ENCODE measurements at places on chromosomes 2 and 18.
A peak's percentile ranks its signal among the peaks of the same experiment; 100 is the strongest.

DNA sequence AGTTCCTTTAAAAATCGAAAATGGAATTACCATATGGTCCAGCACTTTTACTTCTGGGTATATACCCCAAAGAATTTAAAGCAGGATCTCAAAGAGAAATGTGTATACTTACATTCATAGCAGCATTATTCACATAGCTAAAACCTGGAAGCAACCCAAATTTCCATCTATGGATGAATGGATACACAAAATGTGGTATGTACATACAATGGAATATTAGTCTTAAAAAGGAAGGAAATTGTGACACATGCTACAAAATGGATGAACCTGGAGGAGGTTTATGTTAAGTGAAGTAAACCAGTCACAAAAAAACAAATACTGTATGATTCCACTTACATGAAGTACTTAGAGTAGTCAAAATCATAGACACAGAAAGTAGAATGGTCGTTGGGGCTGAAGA lies 147.9 kb upstream of the LTBP1 start:
- DNase-seq: no peak

GRCh38 chr2:119662297-119662696 lies 16.7 kb upstream of the TMEM177 start:
- no peak for DNase-seq

DNA sequence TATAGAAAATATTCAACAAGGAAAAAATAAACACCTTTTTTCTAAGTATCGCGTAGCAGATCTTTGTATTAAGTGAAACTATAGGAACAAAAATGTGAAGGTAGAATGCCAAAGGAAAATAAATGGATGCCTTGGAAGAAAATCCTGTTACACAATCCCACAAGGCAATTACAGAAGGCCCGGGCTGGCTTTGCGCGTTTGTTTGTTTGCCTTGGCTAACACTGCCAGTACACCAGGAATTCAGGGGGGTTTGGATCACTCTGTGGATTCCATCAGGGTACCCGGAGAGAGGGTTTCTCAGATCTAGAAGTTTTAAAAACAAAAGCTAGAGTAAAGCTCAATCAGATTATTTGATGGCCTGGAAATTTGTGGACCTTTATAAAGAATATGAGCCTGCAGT lies 478.3 kb downstream of the FBXO15 start:
- no peak for DNase-seq

DNA sequence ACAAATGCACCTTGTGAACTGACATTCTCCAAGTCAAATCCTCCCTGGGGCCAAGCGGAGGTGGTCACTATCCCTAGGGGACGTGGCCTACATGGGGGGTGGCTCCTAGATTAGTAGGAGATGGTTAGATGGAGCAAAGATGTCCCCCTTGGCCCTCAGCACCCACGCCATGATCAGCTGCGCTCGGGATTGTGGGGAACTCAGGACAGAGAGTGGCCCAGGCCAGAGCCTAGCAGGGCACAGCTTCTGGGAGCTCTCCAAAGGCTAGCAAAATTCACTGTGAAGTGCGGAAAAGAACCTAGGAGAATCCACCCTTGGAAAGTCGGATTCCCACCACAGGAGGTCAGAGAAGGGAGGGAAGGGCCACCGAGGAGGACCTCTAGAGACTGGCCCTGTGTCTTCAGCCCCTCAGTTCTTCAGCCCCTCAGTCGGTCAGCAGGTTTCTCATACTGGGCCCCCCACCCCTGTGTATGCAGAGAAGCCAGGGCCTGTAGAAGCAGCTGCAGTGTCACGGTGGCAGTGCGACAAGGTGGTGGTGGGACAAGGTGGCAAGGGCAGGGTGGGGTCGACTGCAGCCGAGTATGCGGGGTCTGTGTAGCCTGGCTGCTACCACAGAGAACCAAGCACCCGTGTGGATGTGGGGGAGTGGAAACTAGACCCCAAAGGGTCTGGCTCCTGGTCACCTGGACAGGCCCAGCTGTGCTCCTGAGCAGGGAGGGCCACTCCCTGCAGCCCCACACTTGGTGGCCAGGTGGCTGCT lies 18.4 kb downstream of the GPR55 start:
- DNase-seq: no peak

DNA sequence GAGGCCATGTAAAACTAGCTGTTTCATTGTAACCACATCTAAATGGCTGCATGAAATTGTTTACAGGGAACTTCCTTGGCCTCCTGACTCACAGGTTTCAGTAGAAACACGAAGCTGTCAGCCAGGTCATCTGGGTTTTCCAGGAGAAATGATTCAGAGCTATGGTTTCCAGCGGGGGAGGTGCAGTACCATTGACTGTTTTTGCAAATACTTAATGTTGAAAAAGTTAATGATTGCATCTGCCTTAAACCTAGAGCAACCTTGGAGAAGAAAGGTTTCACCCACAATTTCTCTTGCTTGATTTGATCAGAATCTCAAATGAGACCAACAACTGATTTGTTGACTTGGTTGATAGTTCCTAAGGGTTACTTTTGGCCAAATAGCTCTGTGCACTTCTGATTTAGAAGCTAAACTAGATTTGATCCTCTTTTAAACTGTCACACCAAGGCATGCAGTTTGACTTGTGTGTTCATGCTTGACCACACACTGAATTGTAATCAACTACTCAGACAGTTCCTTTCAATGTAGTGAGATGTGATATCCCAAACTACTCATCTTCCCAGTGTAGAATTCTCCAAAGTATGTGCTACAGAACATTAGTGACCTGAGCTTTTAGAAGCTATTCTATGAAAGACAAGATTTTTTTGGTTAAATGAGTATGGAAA lies 193.5 kb upstream of the CHST9 start:
- DNase-seq: no peak

DNA sequence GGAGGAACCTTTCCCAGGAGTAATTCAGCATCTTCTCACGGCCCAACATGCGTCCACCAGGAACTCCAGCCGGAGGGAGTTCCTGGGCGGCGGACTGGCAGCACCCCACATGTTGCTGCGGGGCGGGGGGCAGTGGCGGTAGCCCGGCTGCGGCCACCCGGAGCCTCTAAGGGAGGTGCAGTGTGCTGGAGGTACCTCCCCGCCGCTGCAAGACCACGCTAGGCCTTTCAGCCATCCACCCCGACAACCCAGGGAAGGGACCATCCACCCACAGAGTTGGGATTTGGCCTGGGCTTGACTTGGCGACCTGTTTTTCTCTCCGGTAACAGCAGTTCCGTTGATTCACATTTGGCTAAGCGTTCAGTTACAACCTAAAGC lies 625 bp downstream of the LYPD6 start:
- DNase-seq: no peak

DNA sequence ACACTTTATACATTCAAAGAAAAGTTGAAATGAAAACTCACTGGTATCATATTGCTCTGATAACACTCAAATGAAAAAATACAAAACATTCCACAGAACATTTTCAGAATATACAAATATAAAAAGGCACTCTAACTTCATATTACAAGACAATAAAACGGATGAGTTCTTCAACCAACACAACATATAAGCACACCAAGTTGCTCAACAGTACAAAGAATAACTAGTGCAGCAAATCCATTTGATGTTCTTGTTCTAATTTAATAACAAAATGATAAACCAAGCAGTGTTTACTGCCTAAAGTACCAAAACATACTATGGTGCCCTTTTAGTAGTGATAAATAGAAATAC lies 60.8 kb upstream of the PGAP1 start:
- DNase-seq: no peak

DNA sequence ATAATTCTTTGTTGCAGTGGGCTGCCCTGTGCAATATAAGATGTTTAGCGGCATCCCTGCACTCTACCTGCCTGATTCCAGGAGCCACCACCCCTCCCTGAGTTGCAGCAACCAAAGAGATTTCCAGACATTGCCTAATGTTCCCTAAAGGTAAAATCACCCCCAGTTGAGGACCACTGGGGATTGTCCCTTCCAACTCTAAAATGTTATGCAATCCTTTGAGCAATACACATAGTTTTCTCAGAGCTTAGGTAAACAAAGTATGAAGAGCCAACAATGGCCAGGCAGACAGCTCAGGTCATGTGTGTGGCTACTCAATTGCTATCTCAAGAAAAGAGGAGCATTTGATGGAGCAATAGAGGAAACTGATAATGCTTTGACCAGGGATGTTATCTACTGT lies 87.0 kb downstream of the XDH start:
- no peak for DNase-seq

- no peak for DNase-seq
These were observed 188.4 kb upstream of the GYPC start for GRCh38 chr2:126467367-126468054.

- no peak for DNase-seq
These were observed 20.0 kb upstream of the KYNU start for GRCh38 chr2:142857256-142858164.

DNA sequence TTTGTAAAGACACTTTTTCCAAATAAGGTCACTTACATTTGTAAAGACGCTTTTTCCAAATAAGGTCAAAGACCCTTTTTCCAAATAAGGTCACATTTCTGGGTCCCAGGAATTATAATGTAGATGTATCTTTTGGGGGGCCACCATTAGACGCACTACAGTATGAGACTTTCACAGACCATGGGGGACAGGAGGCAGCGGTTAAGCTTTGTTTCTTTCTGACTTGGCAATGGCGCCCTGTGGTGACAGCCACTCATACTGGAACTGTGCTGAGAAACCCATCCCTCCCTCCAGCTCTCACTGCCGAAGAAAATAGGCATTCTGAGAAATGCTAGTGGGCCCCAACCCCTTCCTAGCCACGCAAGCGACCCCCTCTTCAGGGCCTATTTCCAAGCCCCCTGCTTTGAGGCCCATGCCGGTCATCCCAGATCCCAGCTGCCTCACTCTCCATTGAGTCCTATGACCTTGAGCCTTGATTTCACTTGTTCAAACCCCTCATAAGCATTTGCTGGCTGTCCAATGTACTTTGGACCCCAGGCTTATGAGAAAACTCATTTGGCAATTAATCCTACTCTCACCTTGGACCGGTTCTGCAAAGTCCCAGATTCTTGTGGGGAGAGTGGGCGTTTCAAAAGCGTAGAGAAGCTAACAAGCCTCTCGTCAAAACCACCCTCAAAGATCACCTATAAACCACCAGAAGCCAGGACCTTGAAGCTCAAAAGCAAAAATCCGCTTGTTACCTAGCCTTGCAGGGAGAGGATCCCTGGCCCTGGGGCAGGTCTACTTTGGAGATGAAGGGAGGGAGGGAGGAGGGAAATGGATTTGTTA lies 11.3 kb upstream of the SPATA3 start:
- no peak for DNase-seq

GRCh38 chr2:227890495-227891079 lies 19.2 kb downstream of the DAW1 start:
- DNase-seq: peak; percentile 63

DNA sequence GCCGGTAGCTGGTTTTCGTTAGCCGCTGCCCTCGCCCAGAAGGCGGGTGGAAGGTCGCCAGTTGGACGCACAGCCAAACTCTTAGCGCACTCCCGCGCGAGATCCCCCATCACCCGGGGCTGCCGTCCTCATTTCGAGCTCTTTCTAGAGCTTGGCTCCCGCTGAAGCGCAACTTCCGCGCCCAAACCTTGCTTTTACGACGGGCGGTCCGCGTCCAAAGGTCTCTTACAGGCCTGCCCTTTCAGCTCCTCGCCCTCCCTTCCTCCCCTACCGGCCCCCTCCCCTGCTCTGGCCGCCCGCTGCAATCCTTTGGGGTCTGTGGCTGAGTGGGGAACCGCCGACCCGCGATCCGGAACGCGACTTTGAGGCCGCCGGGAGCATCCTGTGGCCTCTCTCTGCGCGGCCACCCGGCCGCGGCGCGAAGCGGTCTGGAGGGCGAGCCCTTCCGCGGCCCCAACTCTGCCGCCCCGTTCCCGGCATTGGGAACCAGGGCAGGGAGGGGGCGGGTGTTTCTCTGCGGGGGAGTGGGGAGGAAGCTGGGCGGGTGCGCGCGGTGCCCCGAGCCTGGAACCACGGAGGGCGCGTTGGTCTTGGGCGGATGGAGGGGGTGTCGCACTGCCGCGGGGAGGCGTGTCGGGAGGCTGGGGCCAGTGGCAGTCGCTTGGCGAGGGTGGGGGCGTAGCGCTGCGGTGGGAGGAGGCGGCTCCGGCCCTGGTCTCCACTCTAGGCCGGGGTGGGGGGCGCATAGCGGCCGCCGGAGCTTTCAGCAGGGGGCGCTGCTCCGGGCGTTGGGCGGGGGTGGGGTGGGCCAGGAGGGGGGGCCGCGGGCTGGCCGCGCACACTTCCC lies at the start of gene GDF7:
TSS of gene GDF7 (plus strand) at position 841 of the 847 bp plus-strand sequence. CDS start 96 bp downstream, outside the sequence.
- DNase-seq: no peak

GRCh38 chr2:188170356-188170755 lies 121.3 kb upstream of the GULP1 start:
- DNase-seq: no peak

GRCh38 chr2:1367601-1368000 lies 45.7 kb upstream of the TPO start:
- DNase-seq: no peak

DNA sequence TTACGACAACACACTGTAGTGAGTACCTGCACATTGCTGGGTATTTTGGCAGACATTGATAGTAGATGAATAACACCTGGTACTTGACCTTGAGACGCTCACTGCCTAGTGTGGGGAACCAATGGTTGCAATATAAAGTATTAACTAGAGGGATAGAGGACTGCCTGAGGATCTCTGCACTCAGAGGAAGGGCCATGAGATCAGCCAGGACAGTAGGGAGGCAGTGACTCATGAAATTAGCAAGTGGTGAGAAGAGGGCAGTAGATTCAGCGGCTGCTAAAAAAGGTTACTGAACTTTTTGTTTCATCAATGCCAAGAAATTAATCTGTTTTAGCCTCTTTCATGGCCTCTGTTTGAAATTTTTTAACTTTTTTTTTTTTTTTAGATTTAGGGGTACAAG lies 250.8 kb upstream of the TCF4 start:
- DNase-seq: no peak

DNA sequence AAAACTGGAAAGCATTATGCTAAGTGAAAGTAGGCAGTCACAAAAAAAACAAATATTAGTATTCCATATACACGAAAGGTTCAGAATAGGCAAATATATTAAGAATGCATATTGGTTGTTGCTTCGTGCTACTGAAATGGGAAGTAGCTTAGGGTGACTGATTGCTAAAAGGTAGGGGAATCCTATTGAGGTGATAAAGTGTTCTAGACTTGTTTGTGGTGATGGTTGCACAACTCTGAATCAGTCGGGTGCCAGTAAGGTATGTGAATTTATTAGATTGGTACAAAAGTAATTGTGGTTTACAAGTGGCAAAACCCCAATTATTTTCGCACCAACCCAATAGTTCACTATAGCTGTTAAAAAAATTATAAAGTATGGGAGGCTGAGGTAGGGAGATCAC lies 20.7 kb downstream of the USP34 start:
- no peak for DNase-seq

GRCh38 chr2:197219636-197220035 lies 90.9 kb downstream of the ANKRD44 start:
- DNase-seq: no peak

- DNase-seq: no peak
These were observed 63.3 kb downstream of the FBXO15 start for GRCh38 chr18:74084184-74084855.

GRCh38 chr18:23253630-23254029 lies 118.3 kb downstream of the CABLES1 start:
- DNase-seq: no peak

DNA sequence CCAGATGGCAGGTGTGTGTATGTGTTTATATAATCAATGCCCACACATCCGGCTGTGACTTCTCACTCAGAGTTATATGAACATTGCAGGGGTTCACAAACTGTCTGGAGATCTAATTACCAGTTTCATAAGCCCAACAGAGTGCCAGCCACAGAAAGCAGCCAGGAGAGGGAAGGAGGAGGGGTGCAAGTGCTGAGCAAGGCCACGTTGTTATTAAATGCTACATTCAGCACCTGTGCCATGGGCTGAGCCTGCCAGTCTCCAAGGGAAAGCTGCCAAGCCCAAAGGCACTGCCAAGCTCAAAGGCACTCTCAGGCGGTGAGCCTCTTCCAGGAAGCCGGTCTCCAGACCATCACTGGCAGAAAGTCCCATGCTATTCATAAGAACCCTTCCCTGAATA lies 17.4 kb downstream of the XDH start:
- no peak for DNase-seq

Data from NCI-H1694 treated with DMSO at 0.1 percent for 48 hours (cell line).